ENCODE measurements at places on chromosomes 7 and 10.
A peak's percentile ranks its signal among the peaks of the same experiment; 100 is the strongest.

DNA sequence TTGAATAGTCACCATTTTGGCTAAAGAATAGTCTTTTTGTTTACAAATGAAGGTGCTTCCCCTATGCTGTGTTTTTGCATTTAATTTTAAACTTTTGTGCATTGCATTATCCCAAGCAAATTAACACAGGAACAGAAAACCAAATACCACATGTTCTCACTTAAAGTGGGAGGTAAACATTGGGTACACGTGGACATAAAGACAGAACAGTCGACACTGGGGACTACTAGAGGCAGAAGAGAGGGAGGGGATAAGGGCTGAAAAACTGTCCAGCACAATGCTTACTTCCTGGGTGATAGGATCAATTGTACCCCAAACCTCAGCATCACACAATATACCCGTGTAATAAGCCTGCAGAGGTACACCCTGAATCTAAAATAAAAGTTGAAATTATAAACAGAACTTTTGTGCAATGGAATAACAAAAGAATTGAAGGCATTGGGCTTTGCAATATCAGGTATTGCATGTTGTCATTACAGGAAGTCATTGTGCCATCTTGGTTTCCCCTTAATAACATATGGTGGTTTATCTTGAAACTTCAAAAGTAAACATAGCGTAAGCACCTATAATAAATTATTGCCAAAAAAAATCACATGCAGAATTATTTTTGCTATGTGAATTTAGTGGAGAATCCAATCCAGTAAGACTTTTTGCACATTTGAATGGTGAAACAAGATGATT lies 16.1 kb downstream of the ADD3 start:
- DNase-seq, result no peak

- DNase-seq, result no peak
Measured at GRCh38 chr10:43249151-43249961, 17.5 kb downstream of the RASGEF1A start.

GRCh38 chr10:29530112-29530976 lies 104.4 kb downstream of the SVIL start:
- DNase-seq, result no peak

GRCh38 chr7:116966601-116967000 lies 13.3 kb downstream of the ST7 start:
- DNase-seq, result no peak

GRCh38 chr10:21257919-21258318 lies 267.6 kb downstream of the SKIDA1 start:
- no peak for DNase-seq

- no peak for DNase-seq
Measured at GRCh38 chr7:43372676-43373355, 210.1 kb upstream of the STK17A start.

GRCh38 chr10:117948493-117948892 lies 98.2 kb downstream of the RAB11FIP2 start:
- DNase-seq, result no peak

DNA sequence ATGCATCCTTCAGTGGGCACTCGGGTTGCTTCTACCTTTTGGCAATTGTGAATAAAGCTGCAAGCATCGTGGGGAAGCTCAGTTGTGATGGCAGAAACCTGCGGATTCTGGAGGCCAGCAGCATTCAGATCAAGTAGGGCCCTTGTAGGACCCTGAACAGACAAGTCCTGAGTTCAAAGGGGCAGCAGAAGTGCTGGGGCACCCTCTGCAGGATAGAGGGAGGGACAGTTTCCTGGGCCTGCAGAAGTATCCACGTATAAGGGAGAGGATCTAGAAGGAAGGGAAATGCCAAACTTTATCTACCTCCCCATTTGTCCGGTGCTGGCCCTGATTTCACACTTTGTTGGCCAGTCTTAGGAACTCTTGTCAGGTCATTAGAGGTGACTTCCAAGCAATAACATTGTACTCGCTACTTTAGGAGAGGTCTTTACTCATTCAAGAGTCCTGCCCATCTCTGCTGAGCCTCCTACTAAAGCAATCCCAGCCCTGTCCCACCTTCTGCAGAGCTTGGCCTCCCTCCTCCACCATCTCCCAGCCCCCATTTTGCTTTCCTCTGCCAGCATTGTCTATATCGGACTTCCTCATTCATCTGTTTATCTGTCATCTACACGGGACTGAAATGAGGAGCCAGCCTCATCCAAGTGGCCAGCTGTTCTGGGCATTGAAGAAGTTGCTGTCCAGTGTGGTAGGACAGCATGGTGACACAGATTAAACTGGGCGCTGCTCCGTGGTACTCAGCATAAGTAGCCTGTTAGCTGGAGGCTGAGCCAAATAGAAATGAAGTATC lies 26.6 kb upstream of the R3HCC1L start:
- DNase-seq, result no peak

- no peak for DNase-seq
Measured at GRCh38 chr10:104664205-104664604, 23.1 kb downstream of the SORCS3 start.

DNA sequence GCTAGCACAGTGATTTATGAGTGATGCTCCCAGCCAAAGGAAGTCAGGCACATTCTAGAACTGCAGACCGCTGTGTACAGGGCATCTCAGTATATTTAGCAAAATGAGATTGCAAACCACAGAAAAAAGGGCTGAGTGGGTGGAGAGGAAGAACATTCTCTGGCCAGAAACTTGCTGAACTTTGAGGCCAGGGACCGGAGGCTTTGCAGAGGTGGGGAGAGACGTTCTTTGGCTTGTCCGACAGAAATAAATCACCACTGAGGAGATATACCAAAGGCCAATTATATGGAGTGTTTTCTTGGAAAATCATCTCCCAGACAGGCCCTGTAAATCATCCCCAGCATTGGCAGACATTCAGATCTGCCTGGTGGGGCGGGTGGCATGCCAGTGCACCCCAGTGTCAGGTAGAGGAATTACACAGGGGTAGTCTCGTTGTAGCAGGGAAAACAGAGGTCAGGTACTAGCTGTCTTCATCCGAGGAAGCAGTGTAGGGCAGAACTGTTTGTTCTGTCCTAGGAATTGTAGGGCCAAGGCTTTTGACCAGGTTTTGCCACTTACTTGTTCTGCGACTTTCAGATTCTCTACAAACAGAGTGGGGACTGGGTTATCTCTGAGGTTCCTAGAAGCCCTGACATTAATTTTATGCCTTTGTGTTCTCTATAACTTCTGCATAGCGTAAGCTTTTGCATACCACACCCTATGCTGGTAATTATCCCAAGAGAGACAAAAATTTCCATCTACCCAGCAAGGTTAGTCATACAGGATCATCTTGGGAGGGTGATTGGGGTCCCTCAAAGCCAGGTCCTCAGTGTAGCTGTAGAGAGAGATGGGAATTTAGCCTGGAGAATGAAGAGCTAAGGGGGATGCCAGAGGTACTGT lies 655.6 kb downstream of the LRMDA start:
- no peak for DNase-seq

GRCh38 chr10:78464856-78465267 lies 431.2 kb downstream of the RPS24 start:
- no peak for DNase-seq

GRCh38 chr7:50677638-50677996 lies 105.1 kb downstream of the GRB10 start:
- DNase-seq, result no peak

DNA sequence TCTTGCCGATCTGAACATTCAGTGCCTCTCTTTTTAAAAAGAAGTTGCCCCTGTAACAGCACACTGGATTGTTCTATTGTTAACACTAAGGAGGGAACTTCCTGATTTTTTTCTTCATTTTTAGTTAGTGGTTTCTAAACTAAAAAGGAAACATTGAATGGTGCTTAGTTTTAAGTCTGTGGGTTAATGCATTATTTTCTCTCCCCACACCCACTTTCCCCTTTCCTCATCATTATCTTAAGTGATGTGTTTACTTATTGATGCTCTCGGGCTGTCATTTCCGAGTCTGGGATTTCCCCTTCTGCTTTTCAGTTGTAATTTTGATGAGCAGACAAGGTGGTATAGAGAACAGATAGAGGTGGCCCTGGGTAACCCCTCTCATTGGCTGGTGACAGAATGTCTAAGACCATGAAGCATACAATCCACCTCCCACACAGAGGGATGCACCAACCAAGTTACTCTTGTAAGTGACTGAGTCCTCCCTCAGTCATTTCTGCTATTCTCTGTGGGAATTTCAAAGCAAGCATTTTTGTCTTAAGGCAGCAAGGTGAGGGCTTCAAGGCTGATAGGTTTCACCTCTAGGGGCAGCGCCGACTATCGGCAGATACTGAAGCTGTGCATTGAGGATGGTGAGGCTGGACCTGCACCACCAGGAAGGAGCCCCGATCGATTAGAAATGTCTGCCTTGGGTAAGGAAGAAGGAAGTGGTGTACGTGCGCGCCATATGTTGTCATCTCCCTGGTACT lies 49.5 kb downstream of the CHN2 start:
- DNase-seq, result peak; percentile 26

- DNase-seq, result no peak
Measured at GRCh38 chr7:67725423-67725822, 728.8 kb downstream of the TYW1 start.

- DNase-seq, result no peak
Measured at GRCh38 chr10:60618861-60619260, 159.4 kb upstream of the CDK1 start.

DNA sequence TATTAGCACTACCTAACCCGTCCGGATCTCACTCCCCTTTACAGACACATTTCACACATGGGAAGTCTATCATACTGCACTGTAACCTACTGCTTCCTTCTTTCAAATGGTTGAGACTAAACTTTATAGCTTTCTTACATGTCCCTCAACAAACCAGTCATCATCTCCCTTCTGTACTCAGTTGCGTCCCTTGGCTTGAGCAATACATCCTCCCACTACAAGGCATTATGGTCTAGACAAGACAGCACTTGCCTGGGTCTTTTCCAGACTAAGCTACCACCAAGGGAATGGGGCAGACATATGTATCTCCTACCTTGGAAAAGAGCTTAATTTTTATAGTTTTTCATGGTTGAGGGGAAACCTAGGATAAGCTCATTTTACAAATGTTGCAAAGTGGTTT lies 575.2 kb downstream of the KCNMA1 start:
- no peak for DNase-seq

DNA sequence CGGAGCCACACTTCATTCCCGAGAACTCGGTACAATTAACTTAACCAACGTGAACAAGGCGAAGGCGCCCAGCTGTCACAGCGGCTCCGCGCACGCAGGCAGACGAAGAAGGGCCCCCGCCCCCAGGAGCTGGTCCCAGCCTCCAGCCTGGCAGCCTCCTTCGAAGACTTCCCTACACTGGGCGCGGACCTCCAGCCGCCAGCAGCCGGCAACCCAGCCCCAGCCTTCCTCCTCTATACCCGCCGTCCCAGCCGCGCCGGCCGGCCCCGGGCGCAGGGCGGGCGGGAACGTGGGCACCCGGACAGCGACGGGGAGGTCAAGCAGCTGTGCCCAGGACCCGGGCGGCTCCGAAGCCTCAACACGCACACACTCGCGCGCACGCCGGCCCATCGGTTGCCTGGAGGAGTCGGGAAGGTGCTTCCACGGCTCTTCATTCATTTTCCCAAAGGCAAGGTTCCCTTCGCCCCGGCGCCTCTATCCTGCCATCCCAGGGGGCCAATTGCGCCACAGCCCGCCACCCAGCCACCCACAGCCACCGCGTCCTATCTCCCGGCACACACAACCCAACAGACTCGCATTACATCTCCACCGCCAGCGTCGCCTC lies 1.6 kb downstream of the CHST15 start:
- DNase-seq, result no peak

GRCh38 chr7:30968747-30969603 lies 5.2 kb downstream of the GHRHR start:
- no peak for DNase-seq

DNA sequence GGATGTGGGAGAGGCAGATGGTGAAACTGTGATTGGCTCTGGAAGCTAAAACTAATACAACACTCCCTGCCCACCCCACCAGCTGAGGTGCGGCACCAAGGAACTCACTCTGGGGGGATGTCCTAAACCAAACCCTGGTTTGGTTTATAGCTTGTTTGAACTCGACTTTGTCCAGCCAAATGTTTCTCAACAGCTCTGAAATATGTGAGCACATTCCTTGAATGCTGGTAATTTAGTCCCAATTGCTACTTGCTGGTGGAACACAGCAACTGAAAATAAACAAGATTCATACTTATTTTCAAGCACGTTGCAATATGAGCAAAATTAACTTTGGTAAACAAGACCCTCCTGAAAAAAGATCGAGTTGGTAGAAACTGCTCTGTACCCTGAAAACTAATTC lies 39.7 kb upstream of the CARD11 start:
- no peak for DNase-seq

DNA sequence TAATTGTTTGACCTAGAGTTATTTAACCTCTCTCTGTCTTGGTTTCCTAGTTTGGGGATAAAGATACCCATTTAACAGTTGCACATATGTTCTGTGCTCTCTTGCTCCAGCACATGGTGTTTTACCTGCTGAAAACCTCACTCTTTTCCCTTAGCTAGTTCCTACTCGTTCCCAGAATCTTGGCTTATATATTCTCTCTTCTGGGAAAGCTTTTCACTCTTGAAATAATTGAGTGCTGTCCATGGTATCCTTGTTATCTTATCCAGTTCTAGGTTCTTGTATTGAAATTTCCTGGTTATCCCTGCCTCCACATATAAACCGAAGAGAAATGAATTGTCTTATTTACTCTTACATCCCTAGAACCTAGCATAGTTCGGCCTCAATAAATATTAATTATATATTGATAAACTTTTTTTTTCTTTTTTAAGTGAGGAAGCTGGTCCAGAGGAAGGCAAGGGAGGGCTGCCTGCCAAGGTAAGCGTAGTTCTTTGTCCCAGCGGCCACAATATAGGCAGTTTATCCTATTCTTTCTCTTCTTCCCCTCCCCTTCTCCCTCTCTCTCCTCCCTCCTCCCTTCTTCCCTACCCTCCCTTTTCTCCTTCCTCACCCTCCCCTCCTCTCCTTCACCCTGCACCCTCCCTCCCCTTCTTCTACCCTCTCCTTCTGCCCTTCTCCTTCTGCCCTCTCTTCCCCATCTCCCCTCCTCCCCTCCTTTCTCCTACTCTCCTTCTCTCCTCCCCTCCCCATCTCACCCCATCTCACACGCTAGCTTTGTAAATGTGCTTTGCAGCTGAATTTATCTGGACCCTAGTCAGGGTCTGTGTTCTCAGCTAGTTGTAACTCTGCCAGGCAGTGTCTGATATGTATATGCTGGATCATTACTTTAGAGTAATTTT lies 7.9 kb downstream of the WEE2 start:
- DNase-seq, result no peak

GRCh38 chr7:106795877-106796231 lies 69.2 kb upstream of the PIK3CG start:
- DNase-seq, result no peak

- DNase-seq, result no peak
Measured at GRCh38 chr7:89160107-89160506, 364.6 kb upstream of the TEX47 start.

DNA sequence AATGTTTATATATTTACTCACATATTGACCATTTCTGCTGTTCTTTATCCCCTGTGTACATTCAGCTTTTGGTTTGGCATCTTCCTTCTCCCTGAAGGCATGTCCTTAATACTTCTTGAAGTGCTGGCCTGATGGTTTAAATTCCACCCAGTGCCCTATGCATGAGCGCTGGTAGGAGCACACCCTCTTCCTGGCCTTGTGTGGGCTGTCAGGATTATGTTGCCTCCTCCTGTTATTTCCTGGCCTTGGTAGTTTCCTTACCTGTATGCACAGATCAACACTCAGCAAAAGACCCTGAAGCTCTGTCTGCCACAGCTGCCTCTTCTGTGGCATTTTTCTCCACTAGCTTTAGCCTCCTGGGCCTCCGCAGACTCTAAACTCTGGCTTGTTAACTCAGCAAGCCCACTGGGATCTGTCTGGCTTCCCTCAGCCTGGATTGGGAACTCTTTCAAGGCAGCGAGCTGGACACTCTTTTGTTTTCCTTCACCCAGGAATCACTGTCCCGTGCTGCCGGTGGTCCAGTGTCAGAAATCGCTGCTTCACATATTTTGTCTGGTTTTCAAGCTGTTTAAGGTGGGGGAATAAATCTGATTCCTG lies 595.2 kb downstream of the SDK1 start:
- DNase-seq, result no peak

Data from stimulated activated CD4-positive, alpha-beta T cell treated with anti-CD3 and anti-CD28 coated beads, Interleukin-12 subunit alpha, Interleukin-12 subunit beta, amount 100 ng/mL, for 4 hours (primary cell).